HEK293T (cell line): ENCODE measurements at places on chromosomes 3 and 15.

GRCh38 chr3:76733073-76733759 lies 306.7 kb upstream of the ROBO2 start:
- no peak for DNase-seq

DNA sequence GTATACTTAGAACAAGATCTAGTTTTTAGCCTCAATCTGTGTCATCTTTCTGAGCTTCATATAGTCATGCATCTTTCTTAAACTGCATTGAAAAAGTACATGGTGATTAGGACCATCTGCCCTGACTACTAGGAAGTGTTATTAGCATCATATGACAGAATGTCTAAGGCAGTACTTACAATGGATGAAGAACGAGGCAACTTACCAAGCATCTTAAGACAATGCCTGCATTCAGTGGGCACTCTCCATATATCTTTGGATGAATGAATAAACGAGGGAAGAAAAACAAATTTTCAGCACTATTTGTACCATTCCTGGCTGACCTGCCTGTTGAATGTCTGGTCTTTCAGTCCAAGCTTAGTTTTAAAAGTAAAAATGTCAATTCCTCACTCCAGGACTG lies 185.4 kb upstream of the EPHA3 start:
- no peak for DNase-seq

GRCh38 chr15:74226761-74227540 lies 9.2 kb upstream of the CCDC33 start:
- no peak for DNase-seq

- DNase-seq, result no peak
Observed at GRCh38 chr15:98398056-98398455, 250.3 kb upstream of the IGF1R start.

DNA sequence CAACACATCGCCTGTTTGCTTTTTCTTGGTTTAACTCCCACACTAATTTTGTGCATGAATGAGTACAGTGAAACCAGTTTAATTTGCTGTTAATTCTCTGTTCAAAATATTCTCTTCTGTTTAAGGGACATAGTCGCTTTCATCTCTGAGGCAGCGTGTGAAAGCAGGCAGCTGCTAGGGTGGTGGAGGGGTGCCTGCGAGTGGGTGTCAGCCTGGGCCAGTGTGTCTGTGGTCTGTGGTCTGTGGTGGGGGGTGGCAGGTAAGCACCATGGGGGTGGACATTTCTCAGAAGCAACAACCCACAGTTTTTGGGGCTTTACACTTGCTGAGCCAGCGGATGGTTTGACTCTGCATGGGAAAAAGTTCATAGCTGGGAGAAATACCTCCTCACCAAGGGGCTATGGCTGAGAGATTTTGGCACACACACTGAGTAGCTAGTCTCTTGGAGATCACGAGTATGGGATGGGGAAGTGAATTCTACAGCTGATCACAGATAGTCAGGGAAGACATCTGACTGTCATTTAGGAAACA lies 109.2 kb downstream of the EPHB1 start:
- DNase-seq, result no peak

- no peak for DNase-seq
Observed at GRCh38 chr3:154151969-154152368, 30.8 kb downstream of the ARHGEF26 start.

DNA sequence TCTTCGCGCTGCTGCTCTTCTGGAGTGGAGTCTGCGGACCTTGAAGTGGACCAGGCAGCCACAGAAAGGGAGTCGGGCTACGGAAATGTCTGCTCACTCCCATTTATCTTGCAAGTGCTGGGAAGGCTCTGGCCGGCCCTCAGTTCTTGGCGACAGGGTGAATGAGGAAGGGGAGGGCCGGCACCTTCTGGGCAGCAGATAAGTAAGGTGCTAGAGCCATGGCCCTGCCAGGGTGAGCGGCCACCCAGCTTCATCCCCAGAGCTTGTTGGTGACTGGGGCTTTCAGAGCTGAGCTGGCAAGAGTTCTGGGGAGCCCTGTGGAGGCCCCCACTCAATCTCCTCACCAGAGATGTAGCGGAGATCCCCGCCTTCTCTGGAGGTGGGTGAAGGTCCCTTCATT lies 103.5 kb downstream of the ASB7 start:
- no peak for DNase-seq

GRCh38 chr15:29110176-29110575 lies 159.4 kb downstream of the NSMCE3 start:
- DNase-seq, result no peak

GRCh38 chr3:47227678-47228077 lies 54.9 kb downstream of the KIF9 start:
- DNase-seq, result no peak

- DNase-seq, result no peak
Observed at GRCh38 chr15:94478763-94479162, 247.4 kb downstream of the MCTP2 start.

DNA sequence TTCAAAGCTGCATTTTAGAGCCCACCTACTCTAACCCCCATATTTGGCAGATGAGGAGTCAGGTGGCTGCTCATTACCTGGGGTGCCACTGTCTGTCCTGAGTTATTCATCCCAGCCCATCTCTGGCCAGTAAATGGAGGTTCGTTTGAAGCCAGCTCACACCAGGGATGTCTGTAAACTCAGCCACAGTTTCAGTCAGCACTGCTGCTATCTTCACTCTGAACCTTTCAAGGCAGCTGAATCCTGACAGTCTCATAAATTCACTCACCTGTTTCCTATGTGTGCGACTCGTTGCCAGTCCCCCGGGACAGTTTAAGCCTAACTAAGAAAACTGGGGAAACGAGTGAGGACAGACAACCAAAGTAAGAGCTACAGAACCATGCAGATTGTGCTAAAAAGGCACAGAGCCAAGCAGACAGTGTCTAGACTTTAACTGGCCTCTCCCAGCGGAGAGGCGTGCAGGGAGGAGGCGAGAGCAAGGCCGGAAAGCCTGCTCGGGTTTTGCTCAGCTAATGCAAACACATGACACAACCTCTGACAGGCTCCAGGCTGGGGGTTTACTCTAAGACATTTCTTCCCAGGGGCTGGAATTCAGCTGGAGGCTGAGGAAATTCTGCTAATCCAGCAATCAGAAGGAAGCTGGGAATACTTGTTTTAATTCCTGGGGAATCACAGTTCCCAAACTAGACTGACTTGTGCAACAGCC lies 12.0 kb downstream of the FSTL1 start:
- no peak for DNase-seq

GRCh38 chr15:65318870-65319356 lies 14.4 kb downstream of the RNU5B-1 start:
- peak; percentile 89 for DNase-seq

GRCh38 chr3:150765949-150766720 lies 3.2 kb upstream of the SIAH2 start:
- no peak for DNase-seq

DNA sequence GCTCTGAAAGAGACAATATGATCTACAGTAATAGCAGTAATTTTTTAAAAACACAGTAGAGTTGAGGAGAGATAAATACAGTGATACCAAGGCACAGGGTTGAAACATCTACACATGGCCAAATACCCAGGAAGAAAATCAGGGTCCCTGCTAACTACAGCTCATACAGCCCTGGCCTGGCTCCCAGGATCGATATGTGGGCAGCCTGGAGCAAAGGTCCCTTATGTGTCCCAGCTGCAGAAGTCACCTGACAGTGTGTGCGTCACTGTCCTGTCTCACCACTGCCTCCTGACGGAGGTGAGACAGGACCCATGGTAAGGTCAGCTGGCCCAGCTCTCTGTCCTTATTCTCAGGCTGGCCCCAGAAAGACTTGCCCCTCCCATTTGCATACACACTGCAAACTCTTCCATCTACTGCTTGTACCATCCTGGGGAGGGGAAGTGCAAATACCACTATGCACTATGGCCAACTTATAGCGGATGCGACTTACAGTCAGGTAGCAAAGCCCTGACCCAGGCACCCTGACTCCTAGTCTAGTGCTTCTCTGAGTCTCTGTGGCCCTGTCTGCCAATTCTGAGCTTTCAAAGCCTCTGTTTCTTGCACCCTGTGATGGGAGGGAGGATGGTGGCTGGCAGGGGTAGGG lies 22.0 kb upstream of the BCL2L10 start:
- DNase-seq, result no peak

GRCh38 chr3:185254799-185255198 lies 950 bp upstream of the EHHADH start:
- DNase-seq, result no peak

DNA sequence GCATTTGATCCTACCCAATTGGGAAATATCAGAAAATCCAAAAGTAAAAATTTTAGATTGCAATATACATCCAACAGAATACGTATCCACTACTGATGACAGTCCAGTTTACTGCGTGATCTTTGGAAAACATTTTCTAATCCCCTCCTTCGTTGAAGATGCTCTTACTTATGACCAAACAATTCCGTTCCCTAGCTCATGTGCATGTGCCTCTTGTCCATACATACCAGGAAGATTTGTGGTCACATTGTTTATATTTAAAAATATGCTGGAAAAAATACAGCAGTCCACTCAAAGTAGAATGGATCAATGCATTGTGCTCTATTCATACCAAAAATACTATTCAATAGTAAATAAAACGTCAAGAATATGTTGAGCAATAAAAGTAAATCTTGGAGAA lies 135.3 kb downstream of the CHL1 start:
- no peak for DNase-seq

DNA sequence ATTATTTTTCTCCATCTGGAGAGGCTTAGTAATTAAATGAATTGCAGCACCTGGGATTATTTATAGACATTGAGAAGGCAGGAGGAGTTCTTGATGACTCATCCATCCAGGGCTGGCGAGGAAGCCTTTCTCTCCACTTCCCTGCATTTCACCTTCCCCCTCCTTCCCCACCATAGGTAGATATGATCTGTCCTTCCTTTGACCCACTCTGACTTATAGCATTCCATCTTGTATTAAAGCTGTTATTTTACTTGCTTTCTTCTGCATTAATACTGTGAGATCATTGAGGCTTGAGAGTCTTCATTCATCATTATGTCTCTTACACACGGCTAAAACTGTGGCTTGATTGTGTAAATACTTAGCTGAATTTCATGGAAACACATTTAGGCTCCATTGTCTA lies 288.8 kb downstream of the FEZF2 start:
- DNase-seq, result no peak

- DNase-seq, result no peak
Observed at GRCh38 chr3:120151791-120152190, 57.5 kb upstream of the GSK3B start.

DNA sequence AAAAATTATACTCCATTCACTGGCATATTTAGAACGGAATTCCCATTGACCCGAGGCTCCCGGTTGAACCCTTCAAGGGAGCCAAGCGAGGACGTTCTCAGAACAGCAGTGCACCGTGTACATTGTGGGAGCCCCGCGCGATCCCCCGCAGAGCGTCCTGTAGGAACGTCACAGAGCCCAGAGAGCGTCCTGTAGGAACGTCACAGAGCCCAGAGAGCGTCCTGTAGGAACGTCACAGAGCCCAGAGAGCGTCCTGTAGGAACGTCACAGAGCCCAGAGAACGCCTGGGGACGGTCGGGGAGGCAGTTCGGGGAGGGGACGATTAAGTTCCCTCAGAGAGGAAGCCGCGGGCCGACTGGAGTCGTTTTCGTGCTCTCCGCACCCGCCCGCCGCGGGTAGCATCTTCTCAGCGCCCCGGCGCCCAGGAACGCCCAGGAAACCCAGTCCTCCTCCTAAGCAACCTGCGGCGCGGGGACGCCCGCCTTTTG lies 506 bp upstream of the ATP1B3 start:
- DNase-seq, result peak; percentile 48

DNA sequence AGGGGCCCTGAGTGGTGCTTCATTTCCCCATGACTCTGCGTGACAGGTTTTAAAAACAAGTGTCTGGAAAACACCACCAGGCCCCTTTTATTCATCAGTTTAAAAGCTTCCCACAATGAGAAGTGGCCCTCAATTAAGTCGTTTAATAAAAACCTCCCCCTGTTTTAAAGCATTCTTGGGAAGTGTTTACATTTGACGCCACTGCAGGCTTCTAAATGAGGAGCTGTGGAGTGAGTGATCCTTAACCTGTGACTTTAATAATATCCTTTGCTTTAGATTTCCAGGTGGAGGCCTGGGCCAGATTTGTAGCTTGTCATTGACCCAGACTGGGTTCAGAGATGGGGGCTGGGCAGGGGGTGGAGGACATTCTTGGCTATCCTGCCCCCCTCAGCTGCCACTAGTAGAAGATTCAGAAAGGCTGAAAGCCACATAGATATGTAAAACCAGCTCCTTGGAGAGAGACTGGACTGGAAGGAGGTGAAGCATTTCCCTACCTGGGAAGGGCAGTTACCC lies 11.3 kb downstream of the CGNL1 start:
- no peak for DNase-seq

DNA sequence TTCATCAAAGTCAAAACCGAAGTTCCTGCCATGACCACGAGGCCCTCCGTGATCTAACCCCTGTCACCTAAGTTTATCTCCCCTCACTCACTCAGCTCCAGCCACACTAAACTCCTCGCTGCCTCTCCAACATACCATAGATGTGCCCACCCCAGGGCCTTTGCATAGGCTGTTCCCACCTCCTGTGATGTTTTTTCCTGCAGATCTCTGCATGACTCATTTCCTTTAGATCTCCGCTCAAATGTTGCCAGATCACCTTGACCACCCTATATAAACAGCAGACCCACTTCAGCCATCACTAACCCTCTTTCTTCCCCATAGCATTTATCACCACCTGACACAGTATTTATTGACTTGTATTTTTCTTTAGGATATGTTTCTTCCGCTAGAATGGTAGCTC lies 58.5 kb downstream of the HRH1 start:
- DNase-seq, result no peak

GRCh38 chr3:55077726-55078125 lies 149.9 kb upstream of the LRTM1 start:
- no peak for DNase-seq

DNA sequence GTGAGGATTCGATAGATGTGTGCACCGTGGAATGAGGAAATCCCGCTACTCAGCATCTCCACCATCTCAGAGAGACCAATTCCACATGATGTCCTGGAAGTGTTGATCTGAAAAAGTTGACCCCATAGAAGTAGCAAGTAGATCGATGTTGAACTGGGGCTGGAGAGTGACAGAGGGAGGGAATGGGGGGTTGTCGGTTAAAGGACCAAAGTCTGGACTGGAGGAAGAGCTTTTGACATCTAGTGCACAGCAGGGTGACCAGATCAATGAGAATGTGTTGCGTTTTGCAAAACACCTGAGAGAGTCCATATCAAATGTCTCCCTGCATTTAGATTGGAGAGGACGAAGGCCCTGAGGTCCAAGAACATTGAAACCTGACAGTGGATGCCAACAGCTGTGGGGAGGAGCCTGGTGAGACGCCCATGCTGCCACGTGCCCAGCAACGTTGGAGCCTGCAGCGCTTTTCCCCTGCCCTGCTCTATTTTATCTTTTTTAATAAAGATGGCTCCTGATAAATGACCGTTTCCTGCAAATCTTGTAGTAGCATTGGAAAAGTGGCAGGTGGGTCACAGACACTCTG lies 30.1 kb upstream of the RPL32 start:
- DNase-seq, result no peak

- no peak for DNase-seq
Observed at GRCh38 chr15:56678571-56678970, 54.7 kb downstream of the ZNF280D start.

- DNase-seq, result no peak
Observed at GRCh38 chr15:42378011-42378410, 18.7 kb downstream of the CAPN3 start.

GRCh38 chr3:62600033-62600432 lies 226.7 kb upstream of the FEZF2 start:
- no peak for DNase-seq

- DNase-seq, result no peak
Observed at GRCh38 chr15:77411619-77411976, 8.3 kb downstream of the PEAK1 start.
